ENCODE measurements at places on chromosomes 11 and 22. TPM values are rescaled to one million over a fixed set of nuclear protein-coding genes. Genes with fewer than 3 reads are reported as not detected.

- no peak for DNase-seq
Observed at GRCh38 chr11:67032830-67033551, 10.1 kb downstream of the SYT12 start.

The APOL5 gene
- not detected for total RNA-seq

The DNAJB7 gene
- total RNA-seq: not detected

- no peak for DNase-seq
Observed at GRCh38 chr22:48187356-48187755, 1424.9 kb downstream of the TBC1D22A start.

The EXPH5 gene
- 0.39 TPM for total RNA-seq

The LIF gene
- total RNA-seq: 11.6 TPM

GRCh38 chr11:125408311-125408711 lies 87.8 kb downstream of the FEZ1 start:
- no peak for DNase-seq

The PRRG4 gene
- 0.12 TPM for total RNA-seq

All from heart left ventricle (tissue), 16 donors.